Stimulated activated CD4-positive, alpha-beta T cell treated with anti-CD3 and anti-CD28 coated beads, Interleukin-2, amount 100 ng/mL, for 48 hours (primary cell): ENCODE measurements at places on chromosomes 3 and 15.

DNA sequence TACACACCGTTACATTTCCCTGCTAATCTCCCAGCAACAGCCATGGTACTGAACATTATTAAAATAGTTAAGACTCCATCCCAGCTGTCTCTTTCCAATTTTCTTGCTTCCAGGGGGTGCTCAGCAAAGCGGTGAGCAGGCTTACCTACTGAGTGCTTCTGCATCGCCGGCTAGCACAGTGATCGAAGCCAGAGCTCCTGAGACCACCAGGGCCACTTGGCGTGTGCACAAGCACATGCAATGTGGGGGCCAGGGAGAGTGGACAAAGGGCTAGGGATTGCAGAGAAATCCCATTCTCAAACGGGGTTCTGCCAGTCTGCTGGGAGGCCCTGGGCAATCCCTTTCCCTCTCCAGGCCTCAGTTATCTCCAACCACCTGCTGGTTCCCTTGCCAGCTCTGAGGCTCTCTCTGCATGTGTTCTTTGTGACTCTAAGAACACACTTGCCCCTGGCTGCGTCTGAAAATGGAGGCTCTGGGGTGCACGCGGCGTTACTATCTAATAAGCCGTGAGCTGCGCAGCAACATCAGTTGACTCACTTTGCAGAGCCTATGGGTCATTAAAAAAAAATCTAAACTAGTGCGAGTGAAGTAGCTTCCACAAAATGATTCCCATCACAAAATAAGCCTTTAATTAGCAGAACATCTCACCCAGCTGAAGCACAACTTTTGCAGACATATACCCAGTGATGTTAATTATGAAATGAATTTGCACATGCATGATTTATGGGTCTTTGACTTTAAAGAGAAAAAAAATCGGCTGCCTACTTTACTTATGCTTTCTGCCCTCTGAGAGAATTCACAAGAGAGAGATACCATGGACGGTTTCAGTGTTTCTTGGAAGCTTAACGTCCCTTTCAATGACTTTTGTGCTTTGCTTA lies 271.5 kb downstream of the TLE3 start:
- no peak for DNase-seq

- DNase-seq: no peak
Measured at GRCh38 chr15:36632226-36632625, 52.8 kb downstream of the CDIN1 start.

DNA sequence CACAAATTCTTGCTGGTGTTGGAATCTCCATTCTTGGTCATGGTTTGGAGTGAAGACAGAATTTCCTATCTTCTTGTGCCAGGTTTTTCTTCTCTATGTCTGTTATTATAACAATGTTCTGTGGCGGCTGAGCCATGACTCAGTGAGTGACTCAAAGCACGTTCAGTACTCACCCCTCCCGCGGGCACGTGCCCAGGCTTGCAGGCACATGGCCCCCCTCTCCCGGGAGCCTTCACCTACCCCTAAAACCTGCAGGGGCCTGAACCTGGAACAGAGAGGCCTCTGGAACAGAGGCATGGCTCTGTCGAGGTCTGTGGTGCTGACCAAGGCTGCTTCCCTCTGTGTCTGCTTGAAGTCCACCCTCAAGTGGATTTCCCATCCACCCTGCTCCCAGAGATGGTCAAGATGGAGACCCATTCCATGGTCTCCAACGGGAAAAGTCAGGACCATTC lies 27.6 kb downstream of the PLXNB1 start:
- no peak for DNase-seq

- no peak for DNase-seq
Measured at GRCh38 chr3:64179249-64179648, 46.0 kb downstream of the PRICKLE2 start.

DNA sequence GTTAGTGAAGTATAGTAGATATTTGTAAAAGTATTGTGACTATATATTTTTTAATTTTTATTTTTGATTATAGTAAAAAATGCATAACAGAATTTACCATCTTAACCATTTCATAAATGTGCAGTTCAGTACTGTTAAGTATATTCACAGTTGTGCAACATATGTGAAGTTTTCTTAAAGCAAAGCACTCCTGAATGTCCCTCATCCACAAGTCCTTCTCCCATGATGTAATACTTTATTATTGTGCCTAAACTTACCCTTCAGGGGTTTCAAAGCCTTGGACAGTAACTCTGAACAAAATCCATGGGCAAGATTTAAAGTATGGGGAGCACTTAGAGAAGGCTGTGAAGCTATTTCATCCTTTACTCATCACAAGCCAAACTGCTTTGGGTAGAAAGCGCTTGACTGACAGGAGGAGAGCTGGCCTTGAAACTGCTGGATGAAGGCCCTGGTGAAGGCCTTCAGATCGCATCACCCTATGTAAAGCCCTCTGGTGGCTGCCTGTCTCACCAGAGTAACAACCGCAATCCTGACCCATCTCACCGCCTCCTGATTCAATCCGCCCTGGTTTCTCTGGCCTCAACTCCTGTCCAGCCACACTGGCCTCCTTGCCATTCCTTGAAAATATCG lies 28.0 kb downstream of the LSM3 start:
- no peak for DNase-seq

GRCh38 chr15:36810656-36811449 lies 231.4 kb downstream of the CDIN1 start:
- DNase-seq: no peak

GRCh38 chr15:44075535-44075934 lies 119.5 kb downstream of the FRMD5 start:
- DNase-seq: no peak

DNA sequence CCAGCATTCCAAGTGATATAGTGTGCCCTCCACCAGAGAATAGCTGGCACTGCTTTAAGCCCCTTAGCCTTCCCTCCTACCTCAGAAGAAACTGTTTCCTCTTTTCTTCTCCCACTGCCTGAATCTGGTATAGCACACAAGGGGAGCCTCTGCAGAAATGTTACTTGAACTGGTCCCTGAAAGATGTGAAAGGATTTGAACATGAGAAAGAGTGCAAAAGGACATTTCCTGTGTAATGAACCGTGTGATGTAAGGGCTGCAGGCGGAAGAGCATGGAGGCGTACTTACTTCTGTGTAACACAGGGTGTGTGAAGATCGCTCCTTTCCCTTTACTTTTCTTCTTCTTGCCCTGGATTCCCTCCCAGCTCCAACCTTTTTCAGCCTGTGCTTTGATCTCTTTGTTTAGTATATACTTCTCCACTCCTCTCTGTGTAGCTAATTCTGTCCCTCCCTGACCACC lies 8.4 kb downstream of the TMOD3 start:
- no peak for DNase-seq
